Panc1 (cell line): ENCODE measurements at places on chromosomes 11 and 22. TPM values are rescaled to one million over a fixed set of nuclear protein-coding genes. Genes with fewer than 3 reads are reported as not detected.

DNA sequence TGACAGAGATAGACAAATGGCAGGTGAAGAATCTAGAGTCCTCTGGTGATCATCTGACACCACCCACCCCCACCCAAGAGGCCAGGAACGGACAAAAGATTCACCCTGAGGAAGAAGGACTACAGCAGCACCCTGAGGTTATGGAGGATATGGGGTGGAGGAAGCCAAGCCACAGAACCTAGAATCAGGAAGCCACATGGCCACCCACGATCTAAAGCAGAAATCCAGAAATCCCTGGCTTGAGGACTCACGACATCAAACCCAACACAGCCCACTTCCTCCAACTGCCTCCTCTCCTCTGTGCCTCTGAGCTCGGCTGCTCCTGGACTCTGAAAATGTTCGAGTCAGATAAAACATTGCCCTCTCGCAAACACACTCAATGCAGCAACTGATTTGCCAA is 364.3 kb downstream of the SHANK2 start:
- no peak for DNase-seq

DNA sequence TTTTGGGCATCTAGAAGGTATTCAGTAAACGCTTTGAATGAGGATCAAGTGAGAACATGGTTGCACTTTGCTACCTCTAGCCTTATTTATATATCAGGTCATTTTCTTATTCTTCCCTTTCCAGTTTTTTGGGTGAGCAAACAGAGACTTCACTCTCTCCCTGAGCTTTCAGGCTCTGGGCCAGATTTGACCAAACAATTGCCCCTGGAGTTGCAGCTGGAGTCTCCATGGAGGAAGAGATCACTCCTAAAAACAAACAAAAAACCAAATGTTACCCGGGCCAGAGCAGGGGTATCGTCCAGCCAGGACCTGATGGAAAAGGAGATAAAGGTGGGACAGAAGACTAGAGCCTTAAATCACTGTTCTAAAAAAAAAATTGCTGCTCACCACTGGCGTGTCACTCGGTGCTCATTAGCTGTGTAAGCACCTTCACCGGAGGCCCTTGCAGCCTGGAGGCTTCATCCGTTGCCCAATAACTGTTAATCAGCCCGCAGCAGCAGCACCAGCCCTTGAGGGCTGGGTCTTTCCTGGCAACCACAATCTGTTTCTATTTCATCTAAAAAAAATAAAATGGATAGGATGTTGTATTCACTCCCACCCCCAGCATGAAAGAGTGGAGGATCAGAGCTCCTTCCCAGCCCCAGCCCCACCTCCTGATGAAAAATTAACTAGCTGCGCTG is 125.0 kb downstream of the PKNOX2 start:
- no peak for DNase-seq

DNA sequence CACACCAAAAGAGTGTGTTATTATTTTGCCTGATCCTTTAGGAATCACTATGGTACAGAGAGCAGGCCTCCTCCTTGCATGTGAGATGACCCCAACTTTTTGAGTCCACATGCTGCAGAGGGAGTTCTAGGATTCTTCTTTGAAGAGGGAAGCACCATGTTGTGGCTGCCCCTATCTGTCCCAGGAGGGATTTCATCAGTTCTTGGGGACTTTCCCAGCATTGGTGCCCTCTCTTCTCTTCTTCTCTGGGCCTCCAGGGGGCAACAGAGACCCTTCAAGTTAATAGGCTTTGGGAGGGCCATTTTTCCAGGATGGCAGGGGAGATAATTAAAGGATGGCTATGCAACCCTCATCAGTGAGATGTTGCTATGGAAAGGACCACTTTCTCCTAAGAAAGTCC is 3.6 kb downstream of the MMP1 start:
- no peak for DNase-seq

DNA sequence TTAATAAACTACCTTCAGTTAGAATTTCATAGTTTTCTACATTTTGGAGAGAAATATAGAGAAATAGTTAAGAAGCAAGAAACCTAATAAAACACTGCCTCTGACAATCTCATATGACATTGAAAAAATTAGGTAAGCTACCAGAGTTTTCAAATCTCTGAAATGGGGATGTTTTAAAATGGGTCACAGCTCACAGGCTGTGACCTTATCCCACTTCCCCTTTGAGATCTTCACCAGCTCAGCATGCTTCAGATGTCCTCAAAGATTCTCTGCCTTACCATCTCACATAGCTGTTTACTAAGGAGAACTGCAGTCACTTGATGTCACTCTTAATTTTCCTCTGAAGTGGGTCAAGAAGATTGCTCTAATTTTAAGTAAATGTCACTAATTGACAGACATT is 717.8 kb downstream of the JRKL start:
- DNase-seq: no peak

The MOV10L1 gene
- total RNA-seq: 0.10 TPM
